Retinal pigment epithelial cell (primary cell): ENCODE measurements at places on chromosomes 13 and 19.

DNA sequence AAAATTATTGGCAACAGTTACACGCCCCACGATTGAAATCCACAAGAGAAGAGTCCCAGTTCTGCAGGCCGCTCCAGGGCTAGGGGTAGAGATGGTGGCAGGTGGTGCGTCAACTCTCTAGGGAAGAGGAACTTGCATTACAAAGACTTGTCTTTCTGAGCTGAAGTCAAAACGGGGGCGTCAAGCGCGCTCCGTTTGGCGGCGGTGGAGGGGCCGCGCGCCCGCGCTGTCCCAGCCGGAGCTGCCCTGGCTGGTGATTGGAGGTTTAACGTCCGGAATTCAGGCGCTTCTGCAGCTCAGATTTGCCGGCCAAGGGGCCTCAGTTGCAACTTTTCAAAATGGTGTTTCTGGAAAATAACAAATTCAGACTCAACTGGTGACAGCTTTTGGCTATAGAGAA, 38.9 kb downstream of the SOX1 start:
- no peak for DNase-seq

GRCh38 chr13:30033681-30034457, 183.5 kb upstream of the UBL3 start:
- no peak for DNase-seq

- no peak for DNase-seq
Observed at GRCh38 chr13:48116808-48117207, 21.9 kb upstream of the MED4 start.

- peak; percentile 92 for DNase-seq
Observed at GRCh38 chr13:29556742-29557141, 38.7 kb downstream of the SLC7A1 start.

GRCh38 chr19:38134540-38135149, 89.4 kb downstream of the DPF1 start:
- no peak for DNase-seq

DNA sequence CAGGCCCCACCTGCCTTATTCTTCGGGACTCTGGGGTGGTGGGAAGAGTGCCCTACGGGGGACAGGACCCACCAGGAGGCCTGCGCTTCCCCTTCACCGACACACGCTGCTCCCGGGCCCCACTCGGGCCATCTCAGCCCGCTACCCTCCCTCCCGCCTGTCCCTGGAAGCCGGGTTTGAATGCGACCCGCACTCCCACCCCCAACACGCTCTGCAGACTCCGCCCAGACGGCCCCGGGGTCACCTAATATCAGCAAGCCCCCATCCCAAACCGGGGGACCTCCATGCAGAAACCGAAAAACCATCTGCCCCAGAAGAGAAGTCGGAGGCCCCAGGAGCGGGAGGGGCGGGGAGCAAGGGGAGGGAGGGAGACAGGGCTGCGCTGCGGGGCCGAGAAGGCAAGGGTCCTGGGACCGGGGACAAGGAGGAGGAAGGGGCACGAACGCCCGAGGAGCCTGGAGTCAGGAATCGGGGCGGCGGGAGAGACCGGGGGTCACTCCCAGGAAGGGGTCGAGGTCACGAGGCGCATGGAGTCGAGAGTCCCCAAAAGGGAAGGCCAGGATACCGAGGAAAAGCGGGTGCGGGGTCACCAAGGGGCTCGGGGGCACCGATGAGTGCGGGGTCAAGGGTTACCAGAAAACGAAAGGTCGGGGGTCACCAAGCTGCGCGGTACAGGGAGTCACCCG, 766 bp downstream of the SBNO2 start:
- no peak for DNase-seq

- no peak for DNase-seq
Observed at GRCh38 chr19:1285737-1286360, at the start of gene EFNA2. Gene EFNA2 (plus strand): TSS chr19:1285873. CDS start chr19:1286169, 296 bp downstream.

DNA sequence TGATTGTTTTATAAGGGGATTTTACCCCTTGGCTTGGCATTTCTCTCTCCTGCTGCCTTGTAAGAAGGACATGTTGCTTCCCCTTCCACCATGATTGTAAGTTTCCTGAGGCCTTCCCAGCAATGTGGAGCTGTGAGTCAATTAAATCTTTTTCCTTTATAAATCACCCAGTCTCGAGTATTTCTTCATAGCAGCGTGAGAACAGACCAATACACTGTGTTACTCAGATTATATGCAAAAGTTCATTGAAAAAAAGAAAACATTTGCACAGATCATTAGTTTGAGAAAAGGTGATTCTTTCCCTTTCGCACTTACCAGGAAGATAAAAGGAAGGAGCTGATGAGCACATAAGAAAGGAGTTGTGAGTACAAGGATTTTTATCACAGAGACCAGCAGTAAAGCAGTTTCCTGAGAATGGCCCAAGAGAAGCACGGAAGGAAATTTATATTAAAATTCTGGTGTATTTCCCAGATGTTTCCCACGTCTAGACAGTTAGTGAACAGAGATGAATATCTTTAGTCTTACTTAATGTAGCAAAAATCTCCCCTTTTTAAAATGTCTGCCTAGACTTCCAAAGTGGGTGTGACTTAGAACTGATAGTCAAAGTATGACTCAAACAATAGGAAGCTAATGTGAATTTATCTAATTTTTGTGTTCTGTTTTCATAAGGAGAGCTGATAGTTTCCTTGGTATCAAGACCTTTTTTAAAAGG, 431.8 kb upstream of the SGCG start:
- no peak for DNase-seq

GRCh38 chr13:99419591-99420243, 81.6 kb upstream of the TM9SF2 start:
- no peak for DNase-seq

GRCh38 chr13:34152996-34153395, 335.0 kb downstream of the RFC3 start:
- no peak for DNase-seq

GRCh38 chr13:113053376-113053775, 52.2 kb upstream of the F7 start:
- DNase-seq, result no peak

DNA sequence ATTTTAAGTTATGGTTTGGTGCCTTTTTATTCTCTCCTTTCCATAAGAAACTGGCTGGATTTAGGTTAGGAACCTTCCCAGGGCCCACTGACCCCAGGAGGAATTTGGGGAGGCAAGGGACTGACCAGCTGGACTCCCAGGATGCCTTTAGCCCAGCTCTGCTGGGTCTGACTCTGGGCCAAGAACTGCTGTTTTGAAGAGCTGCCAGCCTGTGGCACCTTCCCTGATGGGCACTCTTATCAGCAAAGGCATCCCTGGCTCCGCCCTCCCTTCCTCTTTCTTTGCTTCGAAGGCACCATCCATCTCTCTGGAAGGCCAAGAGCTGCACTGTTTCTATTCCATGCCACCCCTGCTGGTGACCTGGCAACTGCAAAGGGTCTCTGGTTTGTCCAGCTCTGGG, 174.7 kb downstream of the POU4F1 start:
- no peak for DNase-seq

- no peak for DNase-seq
Observed at GRCh38 chr13:75480671-75481175, 1.2 kb downstream of the TBC1D4 start.

- DNase-seq, result no peak
Observed at GRCh38 chr13:112690283-112690929, 568 bp downstream of the ATP11A start.

GRCh38 chr19:58396691-58397532, 1.5 kb downstream of the RNF225 start:
- no peak for DNase-seq

DNA sequence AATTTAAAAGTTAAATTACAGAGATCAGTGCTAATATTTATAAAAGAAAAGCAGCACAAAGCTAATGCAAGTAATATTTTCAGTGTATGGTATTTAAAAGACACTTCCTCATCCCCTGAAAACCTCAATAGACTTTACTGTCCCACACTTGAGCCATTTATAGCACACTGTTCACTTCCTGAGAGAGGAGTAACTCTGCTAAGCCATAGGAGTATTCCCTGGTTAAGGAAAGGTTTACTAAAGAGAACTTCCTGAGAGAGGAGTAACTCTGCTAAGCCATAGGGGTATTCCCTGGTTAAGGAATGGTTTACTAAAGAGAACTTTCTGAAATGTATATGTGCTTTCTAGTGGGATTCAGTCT, 159.4 kb downstream of the NHLRC3 start:
- DNase-seq, result no peak

DNA sequence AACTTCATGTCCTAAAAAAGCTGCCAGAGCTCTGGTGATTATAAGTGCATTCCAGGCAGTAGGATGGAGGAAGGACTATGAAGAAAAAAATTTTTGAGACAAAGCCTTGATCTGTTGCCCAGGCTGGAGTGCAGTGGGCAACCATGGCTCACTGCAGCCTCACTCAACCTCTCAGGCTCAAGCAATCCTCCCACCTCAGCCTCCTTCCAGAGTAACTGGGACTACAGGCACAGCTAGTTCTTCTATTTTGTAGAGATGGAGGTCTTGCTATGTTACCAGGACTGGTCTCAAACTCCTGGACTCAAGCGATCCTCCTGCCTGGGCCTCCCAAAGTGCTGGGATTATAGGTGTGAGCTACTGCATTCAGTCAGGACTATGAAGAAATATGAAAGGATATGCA, 161.2 kb downstream of the IRS2 start:
- no peak for DNase-seq

DNA sequence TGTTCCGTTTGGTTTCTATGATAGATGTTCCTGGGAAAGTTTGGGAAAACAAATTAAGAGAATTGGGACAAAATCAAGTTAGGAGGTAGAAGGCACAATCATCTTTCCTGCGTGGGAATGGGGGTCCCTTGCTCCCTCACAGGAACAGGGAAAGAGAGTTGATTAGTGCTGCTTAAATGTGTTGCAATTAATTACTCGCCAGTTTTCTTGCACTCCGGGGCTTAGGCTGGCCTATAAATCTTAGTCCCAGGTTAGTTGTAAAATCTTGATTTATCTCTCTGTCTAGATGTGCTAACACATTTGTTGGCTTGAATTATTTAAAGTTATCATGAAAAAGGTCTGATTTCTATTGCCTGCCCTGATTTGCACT, 10.1 kb downstream of the B3GLCT start:
- no peak for DNase-seq
